Thyroid gland (tissue), 4 donors: ENCODE measurements at places on chromosomes 12 and 14. TPM values are rescaled to one million over a fixed set of nuclear protein-coding genes. Genes with fewer than 3 reads are reported as not detected.

Gene FAM222A
- 1.7 TPM for total RNA-seq

Gene UNC79
- total RNA-seq, result 0.13 TPM

- DNase-seq, result no peak
- no peak overlapping the region for H3K27ac ChIP-seq
- H3K4me1 ChIP-seq, result no peaks in the 10 kb centered on the region
- H3K36me3 ChIP-seq, result no peaks in the 10 kb centered on the region
- no peak overlapping the region for H3K4me3 ChIP-seq
Observed at GRCh38 chr14:55508676-55509075, 68.3 kb upstream of the TBPL2 start.

DNA sequence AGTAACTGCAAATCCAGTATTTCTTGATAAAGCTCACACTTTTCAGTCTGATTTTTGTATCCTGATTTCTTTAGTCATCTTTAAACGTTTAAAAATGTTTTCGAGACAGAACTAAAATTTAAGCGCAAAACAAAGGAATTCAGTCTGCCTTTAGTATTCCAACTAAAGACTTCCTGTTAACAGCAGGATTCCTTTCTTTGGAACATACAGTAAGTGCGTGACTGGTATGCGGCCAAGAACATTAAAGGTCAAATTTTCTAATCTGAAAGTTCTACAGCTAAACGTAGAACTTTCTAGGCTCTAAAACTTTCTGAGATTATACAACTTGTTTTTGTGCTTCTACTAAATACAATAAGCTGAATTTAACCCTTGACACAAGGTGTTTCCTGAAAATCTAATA, 9.9 kb downstream of the SAV1 start:
- H3K27me3 ChIP-seq, result no peaks in the 10 kb centered on the region
- H3K4me1 ChIP-seq, result peaks cover 46% of the 10 kb centered on the region
- H3K27ac ChIP-seq, result peak overlapping the region; percentile 77
- no peak overlapping the region for H3K4me3 ChIP-seq
- no peaks in the 10 kb centered on the region for H3K36me3 ChIP-seq

GRCh38 chr14:72142328-72142727, 210.1 kb downstream of the RGS6 start:
- H3K4me3 ChIP-seq, result no peak overlapping the region
- no peaks in the 10 kb centered on the region for H3K4me1 ChIP-seq
- no peak overlapping the region for H3K27ac ChIP-seq
- H3K36me3 ChIP-seq, result no peaks in the 10 kb centered on the region
